ENCODE measurements at places on chromosomes 12 and 14. TPM values are rescaled to one million over a fixed set of nuclear protein-coding genes. Genes with fewer than 3 reads are reported as not detected.

Gene KLRF1
- polyA plus RNA-seq = 0.71 TPM

GRCh38 chr12:109951751-109952150 lies 44.4 kb downstream of the GIT2 start:
- peaks cover 19% of the 10 kb centered on the region for H3K4me1 ChIP-seq
- peaks cover 97% of the 10 kb centered on the region for H3K36me3 ChIP-seq
- H3K27me3 ChIP-seq = no peaks in the 10 kb centered on the region
- H3K27ac ChIP-seq = peak overlapping the region; percentile 34
- no peak overlapping the region for H3K4me3 ChIP-seq

GRCh38 chr14:88417594-88417993 lies 32.1 kb downstream of the SPATA7 start:
- H3K27me3 ChIP-seq = no peaks in the 10 kb centered on the region
- no peak overlapping the region for H3K27ac ChIP-seq
- H3K36me3 ChIP-seq = peaks cover 26% of the 10 kb centered on the region
- H3K4me1 ChIP-seq = no peaks in the 10 kb centered on the region
- no peak overlapping the region for H3K4me3 ChIP-seq

DNA sequence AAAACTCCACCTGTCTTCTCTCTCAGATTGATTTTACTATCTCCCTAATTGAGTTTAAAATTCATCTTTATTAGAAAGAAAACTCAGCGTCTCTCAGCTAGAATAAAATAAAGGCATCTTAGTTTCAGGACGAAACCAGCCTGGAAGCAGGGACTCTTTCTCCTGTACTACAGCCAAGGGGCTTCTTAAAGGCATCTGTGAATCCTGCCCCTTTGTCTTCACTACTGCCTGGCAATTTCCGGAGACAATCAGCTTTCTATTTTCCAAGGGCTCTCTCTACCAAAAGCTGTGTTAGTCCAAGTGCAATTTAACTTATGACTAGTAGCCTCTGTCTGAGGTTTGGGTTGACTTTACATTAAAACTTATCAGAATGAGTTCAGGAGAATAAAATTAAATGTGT lies 623.3 kb upstream of the FOXG1 start:
- H3K27me3 ChIP-seq = no peaks in the 10 kb centered on the region
- no peaks in the 10 kb centered on the region for H3K4me1 ChIP-seq
- H3K27ac ChIP-seq = no peak overlapping the region
- DNase-seq = no peak
- no peak overlapping the region for H3K4me3 ChIP-seq

DNA sequence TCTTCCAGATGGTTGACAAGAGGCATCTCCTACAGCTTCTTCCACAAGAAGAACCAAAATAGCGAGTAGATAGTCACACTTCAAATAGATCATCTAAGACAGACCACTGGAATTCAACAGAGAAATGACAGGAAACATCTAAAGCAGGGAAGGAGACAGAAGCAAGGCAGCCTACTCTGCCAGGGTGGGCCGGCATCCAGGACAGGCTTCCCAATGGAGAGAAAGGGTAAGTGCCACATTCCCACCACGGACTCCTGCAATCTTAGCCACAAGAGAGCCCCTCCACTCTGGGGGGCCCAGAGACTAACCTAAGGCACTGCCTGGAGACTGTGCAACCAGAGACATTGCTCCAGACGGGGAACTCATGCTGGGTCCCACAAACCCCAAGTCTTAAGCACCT lies 154.5 kb downstream of the NDUFA12 start:
- no peaks in the 10 kb centered on the region for H3K36me3 ChIP-seq
- H3K4me1 ChIP-seq = no peaks in the 10 kb centered on the region
- no peak for DNase-seq
- no peak overlapping the region for H3K27ac ChIP-seq
- H3K27me3 ChIP-seq = no peaks in the 10 kb centered on the region

DNA sequence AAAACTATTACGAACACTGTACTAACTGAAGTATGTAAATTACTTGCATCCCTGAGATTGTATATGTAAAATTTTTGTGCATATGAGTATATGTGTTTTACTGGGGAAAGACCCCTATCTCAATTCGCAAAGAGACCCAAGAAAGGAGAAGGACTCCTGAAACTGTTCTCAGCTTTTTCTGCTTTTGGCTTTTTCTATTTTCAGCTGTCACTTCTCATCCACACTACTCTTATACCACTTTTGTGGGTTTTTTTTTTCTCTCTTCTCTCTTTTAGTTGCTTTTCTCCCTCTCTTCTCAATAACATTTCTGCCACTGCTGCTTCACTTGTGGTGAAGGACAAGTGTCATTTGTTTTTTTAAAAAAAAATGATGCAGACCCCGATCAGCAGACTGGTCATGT lies 39.8 kb downstream of the NIN start:
- H3K27me3 ChIP-seq = no peaks in the 10 kb centered on the region
- peaks cover 33% of the 10 kb centered on the region for H3K36me3 ChIP-seq
- DNase-seq = no peak

DNA sequence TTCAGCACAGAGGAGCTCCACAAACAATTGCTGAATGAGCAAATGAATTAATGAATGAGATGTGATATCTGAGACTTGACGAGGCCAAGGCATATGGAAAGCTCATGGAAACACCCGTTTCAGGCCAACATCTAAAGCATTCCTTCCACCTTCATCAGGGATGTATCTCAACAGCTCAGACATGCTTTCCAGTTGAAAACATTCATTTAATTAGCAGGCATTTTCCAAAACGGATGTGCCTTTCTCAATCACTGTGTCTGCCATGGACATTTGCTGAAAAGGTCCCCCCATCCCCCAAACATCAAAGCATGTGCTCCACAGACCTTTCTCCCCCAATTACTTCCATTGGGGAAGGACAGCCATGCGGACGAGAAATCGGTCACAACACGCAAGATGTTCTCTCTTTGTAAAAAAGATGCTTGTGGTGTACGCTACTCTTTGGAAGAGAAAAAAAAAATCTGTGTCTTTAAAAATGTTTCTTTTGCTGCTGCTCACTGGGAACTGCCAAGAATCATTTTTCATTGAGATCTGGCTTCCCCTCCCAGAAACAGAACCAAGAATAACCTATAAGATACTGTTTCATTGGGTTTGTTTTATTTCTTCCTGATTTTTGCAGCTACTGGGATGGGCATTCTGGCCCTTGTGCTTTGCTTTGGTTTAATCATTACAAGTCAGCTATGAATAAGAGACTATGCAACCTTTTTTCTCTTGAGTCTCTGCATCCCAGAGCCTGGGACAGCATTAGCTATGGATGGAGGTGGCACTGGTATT lies 528.2 kb downstream of the MED13L start:
- no peak overlapping the region for H3K4me3 ChIP-seq
- no peaks in the 10 kb centered on the region for H3K36me3 ChIP-seq
- no peak for DNase-seq
- no peak overlapping the region for H3K27ac ChIP-seq
- peaks cover 6% of the 10 kb centered on the region for H3K27me3 ChIP-seq

- peaks cover 56% of the 10 kb centered on the region for H3K4me1 ChIP-seq
- no peak for DNase-seq
- peak overlapping the region; percentile 95 for H3K27ac ChIP-seq
Measured at GRCh38 chr12:49057888-49058287, 2.7 kb downstream of the KMT2D start.

DNA sequence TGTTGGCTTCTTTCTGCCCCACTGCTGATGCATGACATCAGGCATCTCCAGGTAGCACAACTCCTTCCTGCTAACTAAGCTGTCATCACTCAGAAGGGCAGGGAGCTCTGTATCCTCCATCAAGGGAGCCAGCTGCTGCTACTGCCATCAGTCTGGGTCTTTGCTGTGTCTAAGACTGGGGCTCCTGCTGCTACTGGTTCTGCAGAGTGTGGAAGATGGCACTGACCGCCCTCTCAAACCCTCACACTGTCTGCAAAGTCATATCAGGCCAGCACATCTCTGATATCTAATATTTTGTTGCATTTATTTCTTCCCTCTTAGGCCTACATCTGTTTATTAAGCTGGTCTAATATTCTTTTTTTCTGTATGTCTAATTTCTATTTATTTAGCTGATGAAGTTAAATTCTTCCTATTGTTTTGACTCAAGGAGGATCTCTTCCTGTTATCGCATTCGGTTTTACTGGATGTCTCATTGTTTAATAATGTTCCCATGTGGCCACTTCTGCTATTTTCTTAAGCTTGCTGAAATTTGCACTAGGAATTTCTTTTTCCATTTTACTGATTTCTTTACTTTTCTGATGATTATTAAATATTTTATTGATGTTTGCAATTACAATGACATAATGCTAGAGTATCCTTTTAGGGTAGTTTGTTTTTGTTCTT lies 7.6 kb upstream of the E2F7 start:
- H3K36me3 ChIP-seq = no peaks in the 10 kb centered on the region
- no peak overlapping the region for H3K27ac ChIP-seq
- no peaks in the 10 kb centered on the region for H3K27me3 ChIP-seq
- H3K4me1 ChIP-seq = no peaks in the 10 kb centered on the region
- H3K4me3 ChIP-seq = no peak overlapping the region
- DNase-seq = no peak
